ENCODE measurements at places on chromosomes 4 and X.

- no peak for DNase-seq
Measured at GRCh38 chr4:385934-386707, 48.5 kb downstream of the ZNF141 start.

- DNase-seq: no peak
Measured at GRCh38 chrX:29308726-29309125, 721.5 kb downstream of the IL1RAPL1 start.

- DNase-seq: no peak
Measured at GRCh38 chr4:64250061-64250460, 159.2 kb downstream of the TECRL start.

DNA sequence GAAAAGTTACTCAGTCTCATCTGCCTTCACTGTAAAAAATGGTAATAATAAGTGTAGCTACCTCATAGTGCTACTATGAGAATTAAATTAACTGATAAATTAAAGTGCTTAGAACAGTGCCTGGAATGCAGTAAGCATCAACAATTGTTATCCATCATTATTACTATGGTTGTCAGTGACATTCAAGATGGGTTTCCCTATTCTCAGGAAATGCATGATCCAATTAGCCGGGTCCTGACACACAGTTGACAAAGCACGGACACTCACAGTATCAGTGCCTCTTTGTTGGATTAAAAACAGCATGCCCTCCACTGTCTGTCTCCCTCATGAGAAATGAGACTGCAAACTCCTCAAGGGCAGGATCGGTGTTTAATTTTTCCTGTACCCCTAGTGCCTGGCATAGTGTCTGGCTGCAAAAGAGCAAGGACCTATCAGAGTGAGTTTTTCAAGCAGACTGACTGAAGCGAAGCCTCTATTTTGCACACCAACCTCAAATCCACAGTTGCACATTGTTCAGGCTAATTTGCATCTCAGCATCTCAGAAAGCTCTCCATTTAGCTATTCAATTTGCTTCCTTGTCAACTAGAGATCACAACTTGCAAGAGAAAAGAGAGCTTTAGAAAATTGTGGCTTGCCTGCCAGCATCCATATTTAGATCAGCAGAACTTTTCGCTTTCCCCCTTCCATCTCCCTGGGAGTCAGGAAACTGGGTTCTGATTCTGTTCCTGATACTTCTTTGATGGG, 122.9 kb downstream of the LDB2 start:
- no peak for DNase-seq

- DNase-seq: no peak
Measured at GRCh38 chrX:24877854-24878650, 137.7 kb downstream of the ARX start.

DNA sequence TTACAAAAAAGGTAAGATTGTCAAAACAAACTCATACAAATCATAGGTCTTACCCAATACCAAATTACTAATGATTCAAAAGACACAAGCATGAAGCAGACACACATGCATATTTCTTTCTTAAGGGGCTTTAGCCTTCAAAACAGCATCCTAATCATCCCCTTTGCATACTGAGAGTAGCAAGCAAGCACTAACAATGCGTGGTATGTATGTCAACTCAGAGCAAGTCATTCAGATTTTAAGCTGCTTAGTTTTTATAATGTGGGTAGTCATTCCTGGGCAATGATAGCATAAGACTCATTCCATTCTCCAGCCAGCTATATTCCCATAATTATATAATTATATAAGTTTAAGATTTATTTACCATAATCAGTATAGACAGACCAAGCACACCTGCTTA, 219.6 kb downstream of the DKK2 start:
- DNase-seq: no peak

- no peak for DNase-seq
Measured at GRCh38 chr4:154622598-154622997, 10.1 kb upstream of the FGG start.

GRCh38 chr4:141447761-141448160, 188.6 kb upstream of the IL15 start:
- DNase-seq: no peak

DNA sequence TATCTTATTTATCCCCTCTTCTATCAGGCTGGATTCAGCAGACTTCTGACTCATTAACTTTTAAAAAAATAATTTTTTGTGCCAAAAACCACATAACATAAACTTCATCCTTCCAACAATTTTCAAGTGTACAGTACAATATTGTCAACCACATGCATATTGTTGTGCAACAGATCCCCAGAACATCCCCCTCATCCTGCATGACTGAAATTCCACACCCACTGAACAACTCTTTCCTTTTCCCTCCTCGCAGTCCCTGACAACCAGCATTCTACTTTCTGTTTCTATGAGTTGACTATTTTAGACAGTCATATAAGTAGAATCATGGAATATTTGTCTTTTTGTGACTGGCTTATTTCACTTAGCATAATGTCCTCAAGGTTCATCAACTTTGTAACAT, 2.2 kb upstream of the MID2 start:
- no peak for DNase-seq

- DNase-seq: no peak
Measured at GRCh38 chr4:125985856-125986255, 671.1 kb downstream of the FAT4 start.

DNA sequence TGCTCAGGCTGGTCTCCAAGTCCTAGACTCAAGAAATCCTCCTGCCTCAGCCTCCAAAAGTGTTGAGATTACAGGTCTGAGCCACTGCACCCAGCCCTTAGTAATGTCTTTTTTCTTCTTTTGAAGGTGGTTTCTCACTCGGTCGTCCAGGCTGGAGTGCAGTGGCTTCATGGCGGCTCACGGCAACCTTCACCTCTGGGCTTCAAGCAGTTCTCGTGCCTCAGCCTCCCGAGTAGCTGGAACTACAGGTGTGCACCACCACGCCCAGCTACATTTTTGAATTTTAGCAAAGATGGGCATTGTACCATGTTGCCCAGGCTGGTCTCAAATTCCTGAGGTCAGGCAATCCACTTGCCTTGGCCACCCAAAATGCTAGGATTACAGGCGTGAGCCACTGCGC, 32.3 kb upstream of the ASMTL start:
- DNase-seq: no peak

GRCh38 chrX:18036394-18036793, 175.3 kb upstream of the RAI2 start:
- DNase-seq: no peak

GRCh38 chrX:103211012-103211715, 3.7 kb upstream of the BEX4 start:
- DNase-seq: peak; percentile 7

DNA sequence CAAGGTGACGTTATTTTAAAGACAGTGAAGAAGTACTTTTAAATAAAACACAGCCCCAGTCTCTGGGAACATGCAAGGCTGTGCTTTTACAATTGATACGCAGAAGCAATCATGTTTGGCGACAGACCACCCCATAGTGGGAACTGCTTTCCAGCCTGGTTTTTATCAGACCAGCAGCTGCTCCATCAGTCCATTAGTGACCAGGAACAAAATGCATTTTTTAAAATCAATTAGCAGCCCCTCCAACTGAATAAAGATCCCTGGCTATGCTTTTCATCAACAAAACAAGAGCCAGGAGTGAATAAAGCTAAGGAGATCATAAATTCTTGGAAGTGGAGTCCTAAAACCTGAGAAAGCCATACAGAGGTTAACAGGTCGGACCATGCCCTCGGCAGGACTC, 153.0 kb upstream of the TENM3 start:
- DNase-seq: no peak

DNA sequence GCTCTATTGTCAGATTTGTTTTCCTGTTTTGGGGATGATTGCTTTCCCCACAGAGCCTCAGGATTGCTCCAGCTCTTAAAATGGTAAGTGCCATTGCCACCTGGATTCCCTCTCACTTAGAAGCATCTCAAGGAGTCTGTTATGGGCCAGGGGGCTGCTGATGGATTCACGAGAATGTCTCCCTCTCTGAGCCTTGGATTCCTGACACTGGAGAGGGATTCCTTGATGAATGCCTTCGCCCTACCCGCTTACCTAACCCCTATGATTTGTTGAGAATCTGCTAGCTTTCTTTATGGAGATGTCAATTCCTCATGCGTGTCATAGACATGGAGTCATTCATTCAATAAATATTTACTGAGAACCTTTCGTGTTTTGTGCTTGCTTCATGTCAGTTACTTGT, 36.9 kb upstream of the TENM3 start:
- DNase-seq: no peak

DNA sequence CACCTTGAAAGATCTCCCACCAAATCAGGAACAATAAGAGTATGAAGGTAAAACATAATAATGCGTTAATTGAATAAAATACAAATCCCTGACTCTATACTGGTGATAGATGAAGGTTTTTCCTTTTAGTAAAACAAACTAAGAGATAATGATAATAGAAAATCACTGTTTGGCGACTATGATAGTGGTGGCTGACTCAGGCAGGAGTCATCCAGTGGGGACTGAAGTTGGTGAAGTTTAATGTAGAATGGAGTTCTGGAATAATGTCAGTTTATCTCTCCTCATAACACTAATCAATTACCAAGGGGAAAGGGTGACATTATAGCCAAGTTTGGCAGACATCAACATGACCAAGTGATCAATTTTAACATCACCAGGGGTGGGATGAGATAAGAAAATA, 21.3 kb downstream of the ABCG2 start:
- no peak for DNase-seq

DNA sequence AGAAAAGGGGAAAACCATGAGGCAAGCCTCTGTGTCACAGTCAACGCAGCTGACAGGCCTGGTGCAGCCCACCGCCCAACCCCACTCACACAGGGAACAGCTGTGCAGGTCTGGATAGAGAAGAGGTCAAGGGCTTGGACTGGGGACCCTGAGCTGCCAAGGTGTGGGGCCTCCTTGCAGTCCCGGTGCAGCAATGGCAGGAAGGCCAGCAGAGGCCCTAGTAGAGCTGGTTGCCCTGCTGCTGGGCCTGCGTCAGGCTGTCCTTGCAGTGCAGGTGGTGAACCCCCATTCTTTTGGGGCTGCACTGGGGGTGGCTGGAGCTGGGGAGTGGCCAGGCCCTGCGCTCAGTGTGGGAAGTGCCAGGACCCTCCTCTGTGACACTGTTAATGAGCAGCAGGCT, 482.0 kb downstream of the SMARCA1 start:
- DNase-seq: no peak

- no peak for DNase-seq
Measured at GRCh38 chr4:81625422-81626417, 154.0 kb upstream of the RASGEF1B start.

Data from stimulated activated CD4-positive, alpha-beta T cell treated with anti-CD3 and anti-CD28 coated beads, Interleukin-4, amount 100 ng/mL, for 48 hours (primary cell).